ENCODE measurements at places on chromosomes 2 and 18.

DNA sequence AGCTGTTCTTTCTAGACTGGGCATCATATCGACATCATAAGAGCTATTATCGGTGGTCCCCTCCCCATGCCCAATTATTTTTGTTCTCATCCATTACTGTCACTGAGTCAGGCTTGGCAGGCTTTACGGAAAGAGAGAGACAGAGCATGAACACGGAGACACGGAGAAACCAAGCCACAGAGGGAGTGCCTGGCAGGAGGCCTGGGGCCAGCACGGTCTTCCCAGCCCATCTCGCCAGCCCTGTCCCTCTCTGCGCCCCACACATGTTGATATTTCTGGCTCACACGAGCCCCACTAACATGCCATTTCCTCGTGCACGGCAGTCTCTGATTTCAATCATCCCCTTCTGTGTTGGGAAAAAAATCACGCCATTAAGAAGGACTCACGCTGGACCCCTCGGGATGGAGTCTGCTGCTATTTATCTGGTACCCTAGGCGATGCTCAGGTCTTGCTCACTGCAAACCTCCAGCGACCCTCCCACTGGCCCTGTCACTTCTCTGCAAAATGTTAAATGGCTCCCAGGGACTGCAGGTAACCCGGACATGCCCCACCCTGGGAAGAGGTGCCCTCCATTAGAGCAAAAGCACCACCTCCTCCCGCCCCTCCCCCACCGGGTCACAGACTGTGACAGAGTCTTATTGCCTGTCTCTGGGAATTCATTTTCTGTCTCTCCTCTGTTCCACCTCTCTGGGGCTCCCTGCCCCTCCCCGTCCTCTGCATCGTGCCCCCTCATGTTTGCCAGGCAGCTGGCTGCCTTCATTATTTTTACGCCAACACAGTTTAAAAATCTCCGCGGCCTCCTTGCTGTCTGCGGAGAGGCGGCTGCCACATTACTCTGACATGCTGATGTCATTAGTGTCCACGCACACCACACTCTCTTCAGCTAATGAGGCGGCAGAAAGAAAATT is 40.1 kb upstream of the GBX2 start:
- no peak for DNase-seq

DNA sequence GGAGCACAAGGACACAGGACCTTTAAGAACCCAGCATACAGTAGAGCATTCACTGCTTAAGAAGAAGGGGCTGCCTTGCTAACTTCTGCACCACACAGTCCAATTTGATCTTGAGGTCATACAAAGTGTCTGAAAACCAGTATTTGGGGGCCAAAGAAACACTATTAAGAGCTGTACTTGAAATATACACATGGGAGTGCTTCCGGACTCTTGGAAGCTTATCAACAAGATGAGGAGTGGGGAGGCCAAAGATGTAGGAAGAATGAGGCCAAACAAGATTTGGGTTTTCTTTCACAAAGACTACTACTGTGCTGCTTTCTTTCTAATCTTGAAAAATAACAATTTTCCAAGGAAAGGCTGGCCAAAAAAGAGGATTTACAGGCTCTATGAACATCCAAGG is 24.8 kb upstream of the MALL start:
- DNase-seq, result no peak

GRCh38 chr2:163600801-163601200 is 135.0 kb downstream of the FIGN start:
- DNase-seq, result no peak

DNA sequence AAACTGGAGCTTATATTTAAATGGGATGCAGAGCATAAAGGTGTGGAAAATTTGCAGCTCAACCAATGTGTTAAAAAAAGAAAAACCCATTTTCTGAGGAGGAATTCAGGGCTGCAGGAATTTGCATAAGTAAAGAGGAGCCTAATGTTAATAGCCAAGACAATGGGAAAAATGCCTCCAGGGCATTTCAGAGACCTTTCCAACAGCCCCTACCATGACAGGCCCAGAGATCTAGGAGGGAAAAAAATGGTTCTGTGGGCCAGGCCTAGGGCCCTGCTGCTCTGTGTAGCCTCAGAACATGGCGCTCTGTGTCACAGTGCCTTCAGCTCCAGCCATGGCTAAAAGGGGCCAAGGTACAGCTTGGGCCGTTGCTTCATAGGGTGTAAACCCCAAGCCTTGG is 719.7 kb upstream of the ACVR2A start:
- no peak for DNase-seq

GRCh38 chr2:190050001-190050400 is 12.5 kb downstream of the MSTN start:
- DNase-seq, result no peak

Data from activated gamma-delta T cell treated with anti-CD3 and anti-CD28 coated beads, Interleukin-2, amount 50 U/mL, for 16 hours (primary cell).